SW480 (cell line): ENCODE measurements at places on chromosomes 2 and 18.
A peak's percentile ranks its signal among the peaks of the same experiment; 100 is the strongest.

GRCh38 chr18:8403713-8404112, 205.5 kb upstream of the RAB12 start:
- no peak for DNase-seq

GRCh38 chr2:146147448-146148012, 1627.6 kb upstream of the ZEB2 start:
- DNase-seq: no peak

DNA sequence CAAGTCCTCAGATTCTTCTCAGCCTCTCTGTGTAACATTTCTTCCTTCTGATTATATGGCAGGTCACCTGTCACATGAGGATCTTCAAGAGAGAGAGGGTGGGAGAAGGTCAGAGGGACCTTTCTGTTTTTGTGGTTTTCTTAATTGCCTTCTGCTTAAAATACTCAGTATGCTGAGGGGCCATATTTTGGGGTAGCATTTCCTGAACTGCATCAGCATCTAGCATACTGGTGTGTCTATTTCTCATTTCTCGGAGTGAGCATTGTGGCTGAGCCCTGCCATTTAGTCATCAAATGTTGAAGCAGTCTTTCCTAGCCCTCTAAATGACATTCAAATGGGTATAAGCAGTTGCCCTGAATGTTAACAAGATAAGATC, 162.7 kb downstream of the MYO3B start:
- no peak for DNase-seq

DNA sequence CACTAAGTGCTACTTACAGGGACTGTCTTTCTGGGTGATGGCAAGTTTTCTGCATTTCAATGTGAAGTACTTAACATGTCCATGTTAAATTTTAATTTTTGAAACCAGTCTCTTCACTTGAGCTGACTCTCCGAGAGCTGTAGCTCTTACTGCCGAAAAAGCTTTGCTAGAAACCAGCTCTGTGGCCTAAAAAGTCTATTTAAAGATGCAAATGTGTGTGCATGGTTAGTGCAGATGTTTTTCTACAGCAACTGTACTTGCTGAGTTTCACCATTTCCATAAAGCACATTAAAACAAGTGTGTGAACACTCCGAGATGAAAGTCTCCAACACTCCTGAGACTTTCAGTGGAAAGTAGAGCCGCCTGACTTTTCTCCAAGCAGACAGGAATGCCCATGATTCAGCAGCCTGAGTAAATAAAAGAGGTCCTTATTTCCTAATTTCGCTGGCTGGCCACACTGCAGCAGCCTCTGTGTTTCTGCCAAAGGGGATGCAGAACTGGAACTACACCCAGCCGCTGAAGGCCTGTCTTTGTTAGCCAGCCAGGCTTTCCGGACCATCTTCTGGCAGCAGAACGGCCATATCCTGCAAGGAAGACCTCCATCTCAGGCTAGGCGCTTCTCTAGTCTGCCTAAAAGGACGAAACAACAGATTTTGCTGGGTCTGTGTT, 121.2 kb downstream of the ZNF521 start:
- no peak for DNase-seq

DNA sequence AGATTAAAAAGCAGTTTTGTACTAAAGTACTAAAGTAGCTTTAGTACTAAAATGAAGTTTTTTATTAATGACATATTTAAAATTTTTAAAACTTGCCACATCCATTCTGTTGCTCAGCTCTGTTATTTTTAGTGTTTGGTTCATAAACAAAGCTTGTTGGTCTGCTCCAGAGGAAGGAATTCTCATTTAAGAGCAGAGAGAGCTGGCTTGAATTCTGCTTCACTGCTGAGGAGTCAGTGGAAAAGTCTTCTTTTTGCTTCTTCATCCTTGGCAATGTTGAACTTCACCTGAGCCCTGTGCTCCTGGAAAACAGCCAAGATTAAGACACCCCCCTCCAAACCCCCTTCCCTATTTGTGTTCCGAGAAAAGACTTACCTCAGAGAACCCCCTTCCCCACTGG, 40.6 kb downstream of the TMEM87B start:
- no peak for DNase-seq

GRCh38 chr2:212538305-212539071, at the start of gene ERBB4:
Gene ERBB4 (minus strand): TSS chr2:212538802. CDS start chr2:212538530, 272 bp downstream.
- peak; percentile 11 for DNase-seq

- DNase-seq: no peak
Observed at GRCh38 chr2:9949239-9949991, 2.1 kb upstream of the GRHL1 start.

DNA sequence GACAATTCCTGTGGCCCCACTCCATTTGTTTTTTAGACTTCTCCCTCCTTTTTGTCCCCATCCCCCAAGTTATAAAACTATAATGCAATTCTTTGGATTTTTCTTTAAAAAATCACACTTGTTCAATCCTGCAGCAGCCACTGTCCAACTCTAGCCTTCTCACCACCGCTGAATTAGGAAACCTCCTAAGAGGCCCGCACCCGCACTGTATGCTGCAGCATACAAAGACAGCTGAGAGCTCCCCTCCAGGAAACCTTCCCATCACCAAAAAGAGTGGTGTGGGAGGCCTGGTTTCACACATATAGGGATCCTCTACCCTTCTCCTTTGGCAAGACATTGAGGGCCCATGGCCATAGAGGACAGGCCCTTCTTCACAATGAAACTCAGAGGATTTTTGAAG, 2.9 kb downstream of the PCGF1 start:
- DNase-seq: no peak
